ENCODE measurements at places on chromosomes 7 and 10.

- DNase-seq, result no peak
These were observed 11.5 kb upstream of the RSU1 start for GRCh38 chr10:16828701-16829175.

GRCh38 chr7:155918720-155919390 lies 106.6 kb upstream of the SHH start:
- DNase-seq, result peak; percentile 9

GRCh38 chr7:29871787-29872398 lies 65.6 kb downstream of the WIPF3 start:
- DNase-seq, result no peak

- DNase-seq, result no peak
These were observed 1199.1 kb upstream of the SORCS1 start for GRCh38 chr10:108363576-108363975.

DNA sequence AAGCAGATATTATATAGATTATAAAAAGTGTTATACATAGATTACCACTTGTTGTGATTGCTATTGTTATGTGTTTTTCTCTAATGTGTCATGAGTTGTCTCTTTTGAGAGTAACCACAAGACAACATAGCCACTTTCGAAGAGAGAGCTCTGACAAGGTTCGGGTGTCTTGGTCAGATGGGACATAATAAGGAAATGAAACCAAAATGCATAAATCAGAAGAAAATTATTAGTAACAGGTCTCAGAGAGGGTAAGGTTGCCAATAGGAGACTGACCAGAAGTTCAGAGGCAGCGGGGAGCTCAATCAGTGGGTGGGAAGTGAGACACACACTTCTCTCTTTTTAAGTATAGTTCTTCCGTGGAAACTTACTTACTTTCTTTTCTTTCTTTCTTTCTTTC lies 639.2 kb upstream of the POT1 start:
- DNase-seq, result no peak

GRCh38 chr10:99234041-99234790 lies 1.4 kb downstream of the HPSE2 start:
- no peak for DNase-seq

- DNase-seq, result no peak
These were observed 39.6 kb upstream of the HSPB1 start for GRCh38 chr7:76262683-76263402.

DNA sequence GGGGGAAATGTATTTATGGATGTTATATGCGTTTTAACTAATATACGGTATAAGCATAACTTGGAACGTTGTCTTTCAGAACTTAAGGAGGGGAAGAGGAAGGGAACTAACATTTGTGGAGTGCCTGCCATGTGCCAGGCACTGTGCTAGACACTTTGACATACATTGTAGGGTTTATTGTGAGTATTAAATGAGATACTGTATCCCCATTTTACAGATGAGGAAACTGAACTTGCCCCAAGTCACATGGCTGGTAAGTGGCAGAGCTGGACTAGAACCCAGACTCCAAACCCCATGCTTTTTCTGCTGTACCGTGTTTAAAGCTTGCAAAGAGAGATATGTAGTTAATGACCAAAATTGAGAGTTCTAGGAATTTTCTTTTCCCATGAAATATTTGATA lies 74.6 kb downstream of the CREM start:
- DNase-seq, result no peak

DNA sequence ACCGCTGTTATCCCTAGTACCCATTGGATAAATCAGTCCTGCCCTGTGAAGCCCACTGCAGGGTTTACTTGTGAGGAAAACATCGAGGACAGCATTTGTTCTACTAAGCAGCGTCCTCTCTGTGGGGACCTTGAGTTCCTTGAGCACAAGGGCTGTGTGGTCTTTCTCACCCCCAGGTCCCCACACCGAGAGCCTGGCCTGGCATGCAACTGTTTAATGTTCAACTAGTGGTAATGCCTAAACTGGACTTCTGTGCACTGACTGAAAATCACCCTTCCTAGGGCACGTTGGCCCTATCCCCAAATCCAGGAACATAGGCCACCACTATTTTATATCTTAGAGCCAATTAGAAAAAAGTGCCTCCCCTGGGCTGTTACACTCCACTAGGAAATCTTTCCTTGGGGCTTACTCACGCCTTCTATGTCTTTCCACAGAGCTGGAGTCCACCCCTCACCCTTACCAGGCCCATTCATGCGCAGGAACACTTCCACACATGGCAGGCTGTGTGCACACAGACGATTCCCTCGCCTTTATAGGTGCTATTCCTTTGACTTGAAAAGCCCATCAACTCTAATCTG lies 1.7 kb upstream of the TMEM213 start:
- no peak for DNase-seq

- DNase-seq, result no peak
These were observed 23.7 kb downstream of the SRRM3 start for GRCh38 chr7:76225379-76225778.

DNA sequence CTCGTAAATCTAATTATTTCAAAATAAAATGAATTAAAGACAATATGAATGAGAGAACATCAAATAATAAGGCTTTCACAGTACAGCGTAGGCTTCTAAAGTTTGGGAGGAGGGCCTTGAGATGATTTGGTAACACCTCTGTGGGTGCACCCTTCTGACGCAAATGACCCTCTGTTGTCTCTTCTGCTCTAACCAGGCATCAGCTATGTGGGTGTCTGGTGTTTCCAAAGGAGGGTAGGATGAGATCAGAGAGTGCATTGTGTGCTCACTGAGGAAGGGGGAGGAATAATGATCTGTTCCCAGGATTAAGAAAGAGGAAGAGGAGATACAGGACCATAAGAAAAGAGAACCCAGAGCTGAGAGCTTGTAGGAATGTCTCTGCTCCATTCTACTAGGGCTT lies 420.4 kb downstream of the SDK1 start:
- no peak for DNase-seq

GRCh38 chr7:9945131-9945530 lies 1028.5 kb upstream of the PHF14 start:
- no peak for DNase-seq

- DNase-seq, result no peak
These were observed 18.9 kb upstream of the AGFG2 start for GRCh38 chr7:100520138-100520537.

DNA sequence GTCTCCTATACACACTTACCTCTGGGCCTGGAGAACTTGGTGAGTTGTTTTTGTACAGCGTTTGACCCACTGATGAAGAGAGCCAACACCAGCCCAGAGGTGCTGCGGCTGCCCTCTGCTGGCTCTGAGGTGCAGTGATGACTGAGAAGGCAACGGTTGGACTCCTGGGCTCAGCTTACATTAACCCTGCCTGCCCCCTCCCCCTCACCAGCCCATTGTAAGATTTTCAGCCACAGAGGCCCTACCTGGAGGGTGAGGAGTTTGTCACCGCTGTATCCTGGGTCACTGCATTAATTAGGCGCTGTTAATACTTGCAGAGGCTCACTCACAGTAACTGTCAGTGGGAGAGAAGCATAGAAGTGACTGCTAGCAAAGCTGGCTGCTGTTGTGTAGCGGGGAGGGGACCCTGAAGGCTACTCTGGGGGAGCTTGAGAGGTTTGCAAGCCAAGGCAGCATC lies 19.0 kb upstream of the ANKRD2 start:
- no peak for DNase-seq
